ENCODE measurements at places on chromosomes 7 and 10.

- H3K36me3 ChIP-seq, result no peaks in the 10 kb centered on the region
- H3K4me1 ChIP-seq, result peaks cover 29% of the 10 kb centered on the region
- peak; percentile 77 for DNase-seq
Observed at GRCh38 chr10:102120991-102121738, 997 bp upstream of the LDB1 start.

GRCh38 chr7:30995536-30995935 is 31.8 kb downstream of the GHRHR start:
- H3K27ac ChIP-seq, result no peak overlapping the region
- DNase-seq, result no peak
- H3K27me3 ChIP-seq, result no peaks in the 10 kb centered on the region
- H3K4me1 ChIP-seq, result no peaks in the 10 kb centered on the region
- no peak overlapping the region for H3K4me3 ChIP-seq

- DNase-seq, result no peak
- no peak overlapping the region for H3K4me3 ChIP-seq
- H3K27ac ChIP-seq, result no peak overlapping the region
- H3K27me3 ChIP-seq, result no peaks in the 10 kb centered on the region
- no peaks in the 10 kb centered on the region for H3K4me1 ChIP-seq
Observed at GRCh38 chr7:45176886-45177731, 19.5 kb downstream of the RAMP3 start.

GRCh38 chr7:70573071-70573661 is 558.8 kb upstream of the GALNT17 start:
- H3K27me3 ChIP-seq, result no peaks in the 10 kb centered on the region
- no peak overlapping the region for H3K4me3 ChIP-seq
- H3K27ac ChIP-seq, result no peak overlapping the region
- H3K4me1 ChIP-seq, result peaks cover 3% of the 10 kb centered on the region

- H3K4me3 ChIP-seq, result peak overlapping the region; percentile 19
- H3K27ac ChIP-seq, result peak overlapping the region; percentile 64
- DNase-seq, result peak; percentile 83
- no peaks in the 10 kb centered on the region for H3K27me3 ChIP-seq
Observed at GRCh38 chr7:131071786-131072504, 255.7 kb upstream of the MKLN1 start.

- H3K27ac ChIP-seq, result no peak overlapping the region
- H3K36me3 ChIP-seq, result no peaks in the 10 kb centered on the region
- peaks cover 11% of the 10 kb centered on the region for H3K4me1 ChIP-seq
- DNase-seq, result peak; percentile 32
- H3K27me3 ChIP-seq, result no peaks in the 10 kb centered on the region
Observed at GRCh38 chr7:76315364-76315763, 12.9 kb downstream of the HSPB1 start.

GRCh38 chr10:35223016-35223415 is 96.4 kb downstream of the CREM start:
- no peak for DNase-seq
- H3K27ac ChIP-seq, result no peak overlapping the region
- H3K4me3 ChIP-seq, result no peak overlapping the region
- no peaks in the 10 kb centered on the region for H3K27me3 ChIP-seq

- no peak for DNase-seq
- H3K36me3 ChIP-seq, result no peaks in the 10 kb centered on the region
- H3K27ac ChIP-seq, result no peak overlapping the region
- H3K4me3 ChIP-seq, result no peak overlapping the region
Observed at GRCh38 chr7:109898-110556, 82.3 kb upstream of the FAM20C start.

GRCh38 chr7:123143252-123144006 is 56.3 kb downstream of the SLC13A1 start:
- H3K27ac ChIP-seq, result no peak overlapping the region
- DNase-seq, result no peak
- H3K4me3 ChIP-seq, result no peak overlapping the region
- H3K4me1 ChIP-seq, result no peaks in the 10 kb centered on the region
- no peaks in the 10 kb centered on the region for H3K27me3 ChIP-seq

- no peak overlapping the region for H3K4me3 ChIP-seq
- H3K27ac ChIP-seq, result no peak overlapping the region
- no peak for DNase-seq
- H3K27me3 ChIP-seq, result no peaks in the 10 kb centered on the region
Observed at GRCh38 chr10:62540389-62540788, 166.2 kb downstream of the ZNF365 start.

DNA sequence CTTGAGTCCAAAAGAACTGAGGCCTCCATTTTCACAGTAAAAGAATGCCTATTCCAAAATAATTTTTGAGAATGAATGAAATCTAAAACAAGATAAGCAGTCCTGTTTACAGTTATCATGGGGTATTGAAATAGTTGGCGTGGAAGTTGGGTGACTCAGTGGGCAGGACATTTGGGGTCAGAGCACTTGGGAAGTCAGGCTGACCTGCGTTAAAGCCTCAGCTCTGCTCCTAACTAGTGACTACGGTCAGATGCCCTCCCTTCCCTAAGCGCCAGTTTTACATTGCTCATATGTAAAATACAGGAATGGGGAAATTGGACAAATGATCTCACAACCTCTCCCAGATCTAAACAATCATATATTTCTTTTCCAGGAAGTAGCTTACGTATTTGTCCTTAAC is 2.3 kb upstream of the PAPSS2 start:
- H3K4me1 ChIP-seq, result no peaks in the 10 kb centered on the region
- no peaks in the 10 kb centered on the region for H3K36me3 ChIP-seq
- no peak overlapping the region for H3K27ac ChIP-seq
- no peaks in the 10 kb centered on the region for H3K27me3 ChIP-seq
- no peak for DNase-seq
- H3K4me3 ChIP-seq, result no peak overlapping the region

DNA sequence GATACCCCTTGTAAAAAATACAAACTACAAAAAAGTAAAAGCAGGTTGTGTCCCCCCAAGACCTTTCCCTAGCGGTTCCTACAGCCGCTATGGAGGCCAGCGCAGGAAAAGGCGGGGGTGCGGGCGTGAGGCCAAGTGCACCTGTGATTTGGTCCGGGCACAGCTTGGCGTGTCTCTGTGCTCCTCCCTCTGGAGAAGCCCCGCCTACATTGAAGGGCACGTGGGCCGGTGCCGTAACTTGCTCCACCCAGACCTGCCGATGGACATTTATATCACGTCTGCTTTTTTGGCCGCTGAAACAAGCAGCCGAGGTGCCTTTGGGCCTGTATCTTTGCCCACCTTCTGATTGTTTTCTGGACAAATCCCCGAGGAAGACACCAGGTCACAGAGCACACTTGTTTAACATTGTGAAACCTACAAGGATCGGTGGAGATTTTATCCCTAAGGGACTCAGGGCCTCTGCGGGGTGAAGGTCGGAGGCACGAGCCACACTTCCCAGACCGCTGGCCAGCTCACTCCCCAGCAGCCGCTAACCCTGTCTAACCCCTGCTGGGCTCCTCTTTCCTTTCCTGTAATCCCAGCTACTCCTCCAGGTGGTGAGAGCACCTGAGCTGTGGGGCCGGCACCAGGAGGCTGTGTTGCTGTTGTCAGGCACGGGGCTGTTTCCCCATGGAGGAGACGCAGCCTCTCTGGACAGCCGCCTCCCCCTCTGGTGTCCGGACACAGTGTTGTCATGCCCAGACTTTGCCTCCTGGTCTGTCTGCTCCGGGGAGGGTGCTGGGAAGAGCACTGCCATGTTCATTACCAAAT is 18.8 kb upstream of the INPP5A start:
- H3K36me3 ChIP-seq, result no peaks in the 10 kb centered on the region
- no peak overlapping the region for H3K4me3 ChIP-seq
- no peaks in the 10 kb centered on the region for H3K27me3 ChIP-seq
- DNase-seq, result peak; percentile 89
- H3K27ac ChIP-seq, result peak overlapping the region; percentile 98
- peaks cover 67% of the 10 kb centered on the region for H3K4me1 ChIP-seq

DNA sequence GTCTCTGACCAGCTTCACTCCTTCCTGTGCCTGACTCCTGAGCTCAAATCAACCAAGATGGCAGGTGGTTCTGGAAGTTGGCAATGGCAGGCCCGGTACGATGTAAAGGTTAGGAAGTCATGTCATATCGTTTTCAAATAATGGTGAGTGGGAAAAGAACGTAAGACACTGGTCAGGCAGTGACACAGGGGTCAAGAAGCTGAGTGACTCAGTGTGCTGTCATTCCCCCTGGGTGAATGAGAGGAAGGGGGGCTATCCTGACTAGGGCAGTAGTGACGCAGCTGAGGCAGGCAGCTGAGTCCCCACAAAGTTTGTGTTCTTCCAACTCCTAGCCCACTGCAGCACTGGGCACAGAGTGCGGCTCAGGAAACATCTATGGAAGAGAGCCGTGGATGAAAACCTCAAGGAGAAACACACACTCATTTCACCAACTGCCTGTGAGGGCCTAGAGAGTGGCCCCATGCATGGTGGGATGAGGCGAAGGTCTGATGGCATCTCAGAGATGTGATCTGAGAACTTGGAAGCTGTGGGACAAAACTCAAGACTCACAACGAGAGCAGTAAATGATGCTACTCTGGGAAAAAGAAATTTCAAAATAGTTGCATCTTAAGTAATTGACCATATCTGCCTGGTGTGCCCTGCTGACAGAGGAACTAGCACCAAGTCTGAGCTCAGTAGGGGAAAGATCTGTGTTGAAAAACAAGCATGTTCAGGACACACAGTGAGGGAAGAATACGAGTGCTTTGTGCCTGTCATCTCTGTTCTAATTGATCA is 23.2 kb downstream of the CREB3L2 start:
- H3K27ac ChIP-seq, result peak overlapping the region; percentile 36
- peaks cover 13% of the 10 kb centered on the region for H3K4me1 ChIP-seq
- no peaks in the 10 kb centered on the region for H3K36me3 ChIP-seq
- no peak overlapping the region for H3K4me3 ChIP-seq

GRCh38 chr7:34327681-34328080 is 330.3 kb upstream of the NPSR1 start:
- no peaks in the 10 kb centered on the region for H3K27me3 ChIP-seq
- no peak overlapping the region for H3K27ac ChIP-seq
- no peaks in the 10 kb centered on the region for H3K4me1 ChIP-seq
- no peak overlapping the region for H3K4me3 ChIP-seq

DNA sequence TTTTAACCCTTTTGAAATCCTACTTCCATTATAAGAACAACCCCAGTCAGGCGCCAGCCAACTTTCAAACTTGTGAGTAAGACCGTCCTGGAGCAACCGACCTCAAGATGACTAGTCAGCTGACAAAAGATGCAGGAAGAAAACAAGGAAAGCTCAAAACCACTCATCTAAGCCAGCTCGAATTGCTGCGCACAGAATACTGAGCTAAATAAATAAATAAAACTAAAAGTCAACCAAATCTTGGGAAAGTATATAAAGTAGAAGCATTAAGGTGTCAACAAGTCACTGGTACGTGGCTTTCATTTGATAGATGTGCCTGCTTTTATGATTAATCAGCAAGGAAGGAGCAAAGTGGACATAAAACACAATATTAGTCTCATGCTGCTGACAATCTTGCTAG is 1269.8 kb downstream of the XPNPEP1 start:
- no peak overlapping the region for H3K4me3 ChIP-seq
- H3K27me3 ChIP-seq, result no peaks in the 10 kb centered on the region
- no peaks in the 10 kb centered on the region for H3K4me1 ChIP-seq
- no peak for DNase-seq

DNA sequence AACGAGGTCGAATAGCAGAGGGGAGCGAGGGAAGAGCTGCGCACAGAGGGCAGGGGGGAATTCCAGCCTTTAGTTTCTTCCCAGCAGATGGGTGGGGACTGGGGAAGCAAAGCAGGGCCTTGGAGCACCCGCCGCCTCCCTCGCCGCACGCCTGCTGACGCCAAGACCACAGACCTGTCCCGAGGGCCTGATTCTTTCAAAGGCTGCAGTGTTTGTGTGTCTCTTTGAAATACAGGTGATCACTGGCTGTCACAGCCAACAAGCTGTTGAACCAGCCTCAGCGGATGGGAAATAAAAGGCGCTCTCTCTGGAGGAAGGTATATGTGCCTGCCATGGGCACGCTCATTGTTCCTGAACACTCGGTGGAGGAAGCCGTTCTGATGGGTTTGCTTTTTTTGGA is 119.3 kb downstream of the FAM53B start:
- H3K4me1 ChIP-seq, result peaks cover 76% of the 10 kb centered on the region
- no peaks in the 10 kb centered on the region for H3K27me3 ChIP-seq
- H3K4me3 ChIP-seq, result no peak overlapping the region
- H3K27ac ChIP-seq, result no peak overlapping the region
- H3K36me3 ChIP-seq, result peaks cover 24% of the 10 kb centered on the region
- DNase-seq, result no peak

DNA sequence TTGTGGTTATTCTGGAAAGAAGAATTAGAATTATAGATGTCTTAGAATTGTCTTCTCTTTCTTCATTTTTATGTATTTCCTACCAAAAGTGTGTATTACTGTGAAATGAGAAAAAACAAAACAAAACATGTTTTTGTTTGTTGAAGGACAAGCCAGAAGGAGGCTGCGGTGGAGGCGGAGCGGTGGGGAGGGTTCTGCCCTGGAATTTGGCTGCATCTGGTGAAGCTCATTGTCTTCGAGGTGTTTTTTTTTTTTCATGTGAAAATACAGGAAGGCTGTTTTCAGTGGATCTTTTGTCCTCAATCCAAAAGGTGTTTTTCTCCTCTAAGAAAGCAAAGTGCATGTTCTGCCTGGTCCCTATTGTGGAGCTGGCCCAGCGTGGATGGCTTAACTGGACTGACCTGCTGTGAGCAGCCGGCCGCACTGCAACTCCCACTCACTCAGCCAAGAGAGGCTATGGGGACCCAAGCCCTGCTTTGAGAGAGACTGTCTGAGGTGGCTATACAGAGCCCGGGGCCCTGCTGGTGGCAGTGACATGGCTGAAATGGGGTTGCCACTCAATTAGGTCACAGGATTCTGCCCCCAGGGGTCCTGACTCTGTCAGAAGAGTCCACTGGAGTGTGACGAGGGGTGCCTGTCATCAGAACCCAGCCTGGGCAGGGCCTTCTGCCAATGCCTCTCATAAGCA is 184.9 kb upstream of the MKI67 start:
- no peaks in the 10 kb centered on the region for H3K36me3 ChIP-seq
- H3K4me1 ChIP-seq, result no peaks in the 10 kb centered on the region
- H3K4me3 ChIP-seq, result no peak overlapping the region
- H3K27me3 ChIP-seq, result no peaks in the 10 kb centered on the region
- no peak overlapping the region for H3K27ac ChIP-seq

DNA sequence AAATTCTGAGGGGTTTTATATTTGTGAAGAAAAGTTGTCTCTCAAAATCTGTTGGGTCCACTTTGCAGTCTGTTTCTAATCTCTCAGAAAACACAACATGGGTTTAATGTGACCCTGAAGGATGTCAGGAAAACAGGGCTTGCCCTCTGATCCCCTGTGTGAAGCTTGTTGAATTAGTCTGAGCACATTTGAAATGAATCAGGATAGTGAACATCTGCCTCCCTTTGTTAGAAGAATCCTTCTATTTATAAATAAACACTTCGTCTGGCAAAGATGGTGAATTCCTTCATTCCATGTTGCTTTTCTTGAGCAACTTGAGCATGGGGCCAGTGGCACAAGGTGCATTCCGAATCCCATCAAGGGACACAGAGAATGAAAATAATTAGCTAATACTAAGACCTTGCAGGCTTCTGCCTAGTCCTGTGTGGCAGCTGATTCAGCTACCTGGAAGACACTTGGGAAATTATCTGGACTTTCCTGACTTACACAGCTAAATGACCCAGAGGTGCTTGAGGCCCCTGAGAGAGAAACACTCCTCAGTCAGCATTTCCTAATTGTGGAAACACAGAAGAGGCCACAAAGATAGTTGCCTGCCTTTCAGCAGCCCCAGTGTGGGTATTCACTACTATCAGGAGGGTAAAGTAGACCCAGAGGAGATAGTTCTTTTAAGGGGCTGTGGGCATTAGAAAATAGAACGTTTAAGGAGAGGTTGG is 305.5 kb downstream of the C7orf25 start:
- peak overlapping the region; percentile 18 for H3K27ac ChIP-seq
- H3K27me3 ChIP-seq, result no peaks in the 10 kb centered on the region
- DNase-seq, result no peak
- H3K4me1 ChIP-seq, result no peaks in the 10 kb centered on the region
- H3K36me3 ChIP-seq, result no peaks in the 10 kb centered on the region

All from heart left ventricle (tissue), 16 donors.